ENCODE measurements at places on chromosomes 13 and 19.

GRCh38 chr13:27476943-27477703 lies 26.8 kb upstream of the MTIF3 start:
- no peak for DNase-seq

GRCh38 chr13:24012648-24013047 lies 115.3 kb upstream of the C1QTNF9B start:
- no peak for DNase-seq

- no peak for DNase-seq
Observed at GRCh38 chr19:5165697-5166019, 175.0 kb downstream of the PTPRS start.

- DNase-seq, result no peak
Observed at GRCh38 chr19:47699360-47699917, 13.8 kb upstream of the EHD2 start.

- no peak for DNase-seq
Observed at GRCh38 chr13:46858163-46858562, 38.7 kb downstream of the HTR2A start.

GRCh38 chr19:54040003-54040402 lies 23.7 kb downstream of the VSTM1 start:
- no peak for DNase-seq

DNA sequence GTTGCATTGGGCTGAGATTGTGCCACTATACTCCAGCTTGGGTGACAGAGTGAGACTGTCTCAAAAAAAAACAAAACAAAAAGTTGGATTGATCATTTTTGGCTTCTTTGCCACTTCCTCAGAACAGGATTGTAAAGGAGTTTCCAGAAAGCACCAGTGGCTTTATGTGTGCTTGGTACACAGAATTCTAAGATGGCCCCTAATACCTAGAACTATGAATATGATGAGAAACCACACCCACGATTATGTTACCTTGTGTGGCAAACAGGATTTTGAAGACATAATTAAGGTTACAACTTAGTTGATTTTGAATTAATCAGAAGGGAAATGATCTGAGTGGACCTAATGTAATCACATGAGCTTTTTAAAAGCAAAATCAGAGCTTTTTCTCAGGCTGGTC lies 26.5 kb downstream of the CEACAM1 start:
- no peak for DNase-seq

DNA sequence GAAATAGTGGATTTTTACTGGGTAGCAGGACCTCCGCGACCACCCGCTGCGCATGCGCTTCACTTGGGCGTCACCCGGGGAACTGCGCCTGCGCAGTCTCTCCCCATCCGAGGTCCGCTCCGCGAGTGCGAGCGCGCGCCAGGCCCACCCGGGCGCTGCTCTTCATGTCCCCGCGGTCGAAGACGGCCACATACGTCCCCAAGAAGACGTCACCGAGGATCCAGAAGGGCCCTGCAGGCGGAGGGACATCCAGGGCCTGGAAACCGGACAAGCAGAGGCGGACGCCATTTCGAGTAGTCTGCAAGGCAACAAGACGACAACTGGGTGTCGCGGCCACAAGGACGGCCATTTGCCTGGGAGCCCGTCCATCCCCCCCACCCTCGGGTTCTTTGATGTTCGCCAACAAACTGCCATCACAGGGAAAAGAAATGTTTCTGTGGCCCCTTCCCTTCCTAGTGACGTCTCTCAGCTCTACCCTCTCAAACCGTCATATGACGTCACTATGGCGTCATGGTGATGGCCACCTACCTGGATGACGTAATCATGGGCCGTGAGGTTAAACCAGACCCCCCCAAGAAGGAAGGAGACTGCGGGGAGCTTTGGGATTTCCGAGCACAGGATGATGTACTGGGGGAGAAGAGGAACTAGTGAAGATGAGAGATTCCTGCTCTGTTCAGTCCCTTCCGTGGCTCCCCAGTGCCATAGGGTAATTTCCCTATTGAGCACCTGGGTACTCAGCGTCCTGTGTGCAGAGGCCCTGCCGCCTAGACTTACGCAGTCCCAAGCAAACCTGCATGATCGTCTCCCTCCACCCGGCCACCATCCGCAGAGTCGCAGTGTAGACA lies 6.7 kb downstream of the NAPSA start:
- no peak for DNase-seq

DNA sequence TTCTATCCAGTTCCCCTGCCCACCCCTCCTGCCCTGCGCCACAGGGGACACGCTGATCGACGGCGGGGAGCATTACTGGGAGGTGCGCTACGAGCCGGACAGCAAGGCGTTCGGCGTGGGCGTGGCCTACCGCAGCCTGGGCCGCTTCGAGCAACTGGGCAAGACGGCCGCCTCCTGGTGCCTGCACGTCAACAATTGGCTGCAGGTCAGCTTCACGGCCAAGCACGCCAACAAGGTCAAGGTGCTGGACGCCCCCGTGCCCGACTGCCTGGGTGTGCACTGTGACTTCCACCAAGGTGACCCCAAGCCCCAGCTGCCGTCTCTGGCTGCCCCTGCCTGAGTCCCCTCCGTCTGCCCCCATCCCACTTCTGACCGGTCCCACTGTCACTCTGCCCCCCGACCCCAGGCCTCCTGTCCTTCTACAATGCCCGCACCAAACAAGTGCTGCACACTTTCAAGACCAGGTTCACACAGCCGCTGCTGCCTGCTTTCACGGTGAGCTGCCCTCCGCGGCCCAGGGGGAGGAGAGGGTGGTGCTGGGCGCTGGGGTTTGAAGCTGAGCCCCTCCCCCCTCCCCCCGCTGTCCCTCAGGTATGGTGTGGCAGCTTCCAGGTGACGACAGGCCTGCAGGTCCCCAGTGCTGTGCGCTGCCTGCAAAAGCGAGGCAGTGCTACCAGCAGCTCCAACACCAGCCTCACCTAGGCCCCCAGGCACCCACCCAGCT lies 15.5 kb downstream of the STAP2 start:
- no peak for DNase-seq

GRCh38 chr13:83221256-83221655 lies 661.0 kb downstream of the SLITRK1 start:
- DNase-seq, result no peak

DNA sequence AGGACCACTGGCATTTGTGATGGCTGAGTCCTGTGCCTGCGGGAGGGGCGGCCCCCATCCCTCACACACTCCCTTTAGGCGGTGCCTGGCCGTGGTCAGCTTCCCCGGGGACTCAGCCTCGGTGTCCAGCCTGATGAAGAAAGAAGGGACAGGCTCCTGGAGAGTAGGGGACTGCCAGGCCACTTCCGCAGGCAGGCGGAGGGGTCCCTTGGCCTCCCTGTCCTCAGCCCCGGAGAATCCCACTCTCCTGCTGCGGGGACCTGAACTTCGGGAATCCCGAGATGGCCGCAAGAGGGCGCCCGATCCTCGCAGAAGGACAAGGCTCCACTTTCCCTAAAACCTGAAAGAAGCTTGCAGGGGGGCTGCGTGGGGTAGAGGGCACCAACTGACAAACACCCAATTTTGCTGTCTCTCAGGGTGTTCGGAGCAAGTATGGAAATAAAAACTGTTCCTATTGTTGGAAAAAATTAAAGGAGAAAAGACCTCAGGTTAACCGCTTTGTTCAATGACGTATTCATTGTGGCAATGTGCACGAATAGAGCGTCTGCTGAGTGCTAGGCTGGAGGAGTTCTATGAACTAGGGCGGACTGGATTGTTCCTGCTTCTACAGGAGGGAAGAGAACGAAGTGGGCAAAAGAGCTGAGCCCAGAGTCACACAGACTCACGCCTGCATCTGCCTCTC lies 297.3 kb downstream of the ZNF536 start:
- peak; percentile 22 for DNase-seq

DNA sequence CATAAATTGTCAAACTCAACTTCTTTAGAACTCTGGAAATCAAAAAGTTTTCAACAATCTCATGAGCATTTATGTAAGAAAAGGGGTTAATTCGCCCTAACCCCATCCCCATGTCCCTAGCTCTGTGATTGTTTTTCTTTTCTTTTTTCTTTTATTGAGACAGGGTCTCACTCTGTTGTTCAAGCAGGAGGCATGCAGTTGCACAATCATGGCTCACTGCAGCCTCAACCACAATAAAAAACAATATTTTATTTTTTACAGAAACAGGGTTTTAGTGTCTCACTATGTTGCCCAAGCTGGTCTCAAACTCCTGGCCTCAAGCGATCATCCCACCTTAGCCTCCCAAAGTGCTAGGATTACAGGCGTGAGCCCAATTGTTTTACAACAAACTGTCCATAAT lies 16.7 kb downstream of the VWA8 start:
- DNase-seq, result no peak

- DNase-seq, result no peak
Observed at GRCh38 chr13:79386125-79386826, 19.8 kb downstream of the RBM26 start.

GRCh38 chr19:18932216-18932841 lies 8.7 kb downstream of the HOMER3 start:
- peak; percentile 68 for DNase-seq

- DNase-seq, result no peak
Observed at GRCh38 chr19:3507371-3508120, 1.4 kb downstream of the FZR1 start.

- DNase-seq, result no peak
Observed at GRCh38 chr13:113883314-113883811, 19.5 kb upstream of the GAS6 start.

GRCh38 chr13:36282821-36283432 lies 14.7 kb downstream of the CCDC169 start:
- no peak for DNase-seq

DNA sequence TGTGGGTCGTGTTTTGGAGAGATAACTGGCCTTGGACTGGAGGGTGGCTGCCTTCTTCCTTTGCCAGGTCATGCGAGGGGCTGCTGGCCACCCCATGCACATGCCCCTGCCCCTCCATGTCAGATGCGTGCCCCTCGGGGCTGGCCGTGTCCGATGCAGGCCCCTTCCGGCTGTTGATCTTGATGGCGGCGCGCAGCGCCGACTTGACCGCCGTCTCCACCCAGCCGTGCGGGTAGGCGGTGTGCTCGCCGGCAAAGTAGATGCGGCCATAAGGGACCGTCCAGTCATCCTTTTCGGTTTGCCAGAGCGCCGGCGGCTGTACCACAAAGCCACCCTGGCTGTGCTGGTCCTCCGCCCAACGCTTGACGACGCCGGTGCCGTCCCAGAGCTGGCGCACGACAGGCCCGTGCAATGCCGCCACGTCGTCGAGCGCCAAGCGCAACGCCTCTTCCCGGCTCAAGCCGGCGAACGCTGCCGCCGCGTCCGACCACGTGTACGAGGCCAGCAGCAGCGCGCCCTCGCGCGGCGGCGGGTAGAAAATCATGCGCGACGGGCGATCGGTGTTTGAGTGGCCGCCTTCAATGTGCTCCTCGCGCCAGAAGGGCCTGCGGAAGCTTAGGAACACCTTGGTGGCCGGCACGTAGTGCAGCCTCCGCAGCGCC lies 6.9 kb downstream of the IL4I1 start:
- no peak for DNase-seq

GRCh38 chr13:23039266-23039935 lies 141.4 kb upstream of the SGCG start:
- no peak for DNase-seq

- DNase-seq, result no peak
Observed at GRCh38 chr13:79904581-79904980, 423.6 kb downstream of the NDFIP2 start.

DNA sequence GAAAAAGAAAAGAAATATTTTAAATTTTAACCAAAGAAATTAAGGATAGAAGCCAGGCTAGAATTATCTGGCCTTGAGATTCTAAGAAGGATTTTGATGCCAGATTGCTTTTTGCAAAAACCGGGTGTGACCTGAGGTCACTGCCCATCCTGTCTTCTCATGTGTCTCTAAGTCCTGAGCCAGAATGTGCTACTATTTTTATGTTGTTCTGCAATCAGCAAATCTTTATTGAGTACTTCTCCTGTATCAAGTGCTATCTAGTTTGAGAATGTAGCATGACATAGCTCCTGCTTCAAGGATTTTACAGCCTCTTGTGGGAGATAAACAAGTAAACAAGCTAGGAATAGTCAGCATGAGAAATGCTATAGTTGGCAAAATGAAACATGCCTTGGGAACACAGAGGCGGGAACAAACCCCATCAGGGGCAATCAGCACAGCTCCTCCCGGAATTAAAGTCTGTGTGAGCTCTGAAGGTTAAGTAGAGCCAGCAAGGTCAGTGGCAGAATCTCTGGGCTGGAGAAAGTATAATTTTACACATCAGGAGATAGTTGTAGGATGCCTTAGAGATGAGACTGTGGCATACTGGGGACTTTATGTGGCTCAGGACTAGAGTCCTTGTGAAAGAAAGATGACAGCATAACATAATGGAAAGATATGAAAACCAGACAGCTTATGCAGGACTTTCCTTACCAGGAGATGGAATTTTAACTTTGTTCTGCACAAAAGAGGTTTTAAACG lies 899.5 kb upstream of the SLC10A2 start:
- DNase-seq, result no peak

- no peak for DNase-seq
Observed at GRCh38 chr13:109396266-109396665, 390.1 kb downstream of the IRS2 start.

- no peak for DNase-seq
Observed at GRCh38 chr19:4115050-4115817, 8.7 kb downstream of the MAP2K2 start.

- DNase-seq, result no peak
Observed at GRCh38 chr13:30863231-30863630, 42.8 kb upstream of the MEDAG start.

DNA sequence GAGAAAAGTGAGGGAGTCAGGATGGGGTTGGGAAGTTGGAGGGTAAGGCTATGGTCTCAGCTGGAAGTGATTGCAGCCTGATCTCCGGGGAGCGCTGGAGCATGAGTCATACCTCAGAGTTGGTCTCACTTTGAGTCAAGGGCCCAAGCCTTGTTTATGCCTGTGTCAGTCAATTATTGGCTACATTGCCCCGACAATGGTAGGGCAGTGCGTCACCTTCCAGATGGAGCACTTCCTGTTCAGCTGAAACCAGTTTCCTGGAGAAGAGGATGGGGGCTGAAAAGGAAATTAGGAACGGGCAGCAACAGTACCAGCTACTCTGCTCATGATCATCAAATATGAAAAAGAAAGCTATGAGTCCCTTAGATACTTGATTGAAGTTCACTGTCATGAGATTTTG lies 60.4 kb downstream of the ADGRE1 start:
- no peak for DNase-seq

DNA sequence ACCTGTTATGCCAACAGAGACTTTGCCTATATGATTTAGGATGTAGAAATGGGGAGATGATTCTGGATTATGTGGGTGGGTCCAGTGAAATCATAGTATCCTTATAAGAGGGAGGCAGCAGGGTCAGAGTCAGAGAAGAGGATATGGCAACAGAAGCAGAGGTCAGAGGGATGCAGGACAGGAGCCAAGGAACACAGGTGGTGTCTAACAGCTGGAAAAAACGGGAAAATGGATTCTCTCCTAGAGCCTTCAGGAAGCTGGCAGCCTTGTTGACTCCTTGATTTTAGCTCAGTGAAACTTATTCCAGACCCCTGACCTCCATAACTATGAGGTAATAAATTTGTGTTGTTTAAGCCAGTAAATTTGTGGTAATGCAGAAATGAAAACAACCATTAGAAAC lies 28.8 kb upstream of the OXGR1 start:
- DNase-seq, result no peak

DNA sequence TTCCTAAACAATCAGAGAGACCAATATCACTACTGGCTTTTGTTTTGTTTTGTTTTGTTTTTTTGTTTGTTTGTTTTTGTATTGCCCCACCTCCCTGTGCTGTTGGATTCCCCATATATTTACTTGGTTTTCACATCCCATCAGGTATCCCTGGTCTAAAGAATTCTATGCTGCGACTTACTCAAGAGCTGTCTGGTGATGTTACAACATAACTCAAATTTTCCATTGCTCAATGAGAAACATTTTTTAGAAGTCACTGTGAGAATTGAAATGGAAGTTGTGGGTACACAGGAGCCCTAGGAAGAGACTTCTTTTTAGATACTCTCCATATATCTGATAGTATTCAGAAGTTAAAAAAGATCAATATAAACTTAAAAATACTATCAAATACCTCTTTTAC lies 181.4 kb downstream of the KLF5 start:
- no peak for DNase-seq
